ENCODE measurements at places on chromosomes 7 and 10.

DNA sequence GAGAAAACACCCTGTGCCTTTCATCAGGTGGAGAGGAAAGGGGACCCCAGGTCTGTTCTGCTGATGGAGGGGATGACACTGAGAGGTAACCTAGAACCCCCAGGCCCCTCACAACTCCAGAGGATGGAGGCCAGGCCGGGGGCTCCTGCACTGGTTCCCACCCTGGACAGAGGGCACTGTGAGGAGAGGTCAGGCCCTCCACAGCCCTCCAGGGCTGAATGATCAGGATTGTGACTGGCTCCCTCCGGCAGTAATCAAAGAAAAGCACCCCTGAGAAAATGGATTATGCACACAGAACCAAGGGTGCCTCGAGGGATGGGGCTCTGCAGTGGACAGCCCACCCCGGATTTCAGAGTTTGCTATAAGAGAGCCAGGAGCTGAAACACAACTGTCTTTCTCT lies 502.8 kb downstream of the TCERG1L start:
- DNase-seq = no peak

- no peak for DNase-seq
Observed at GRCh38 chr7:111763221-111763801, 201.0 kb upstream of the IMMP2L start.

GRCh38 chr10:94420998-94421528 lies 18.7 kb downstream of the TBC1D12 start:
- DNase-seq = no peak

DNA sequence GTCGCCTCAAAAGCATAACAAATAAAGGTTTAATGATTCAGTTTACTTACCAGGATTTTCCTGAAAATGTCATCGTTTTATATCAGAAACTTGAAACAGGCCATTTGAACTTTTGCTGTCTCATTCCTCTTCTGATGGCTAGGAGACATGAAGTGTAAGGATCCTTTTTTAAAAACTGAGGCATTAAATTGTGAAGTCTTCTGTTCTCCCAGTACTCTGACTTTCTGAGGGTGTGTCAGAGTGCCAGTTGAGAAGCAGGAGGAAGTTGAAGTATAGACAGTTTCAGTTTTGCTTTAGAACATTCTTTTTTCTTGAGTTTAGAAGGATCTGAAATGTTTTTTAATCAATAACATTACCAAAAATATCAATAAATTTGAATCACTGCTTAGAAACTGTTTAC lies at the start of gene SAMD9L:
SAMD9L (minus strand) TSS at position 242 of the 400 bp plus-strand sequence. CDS start 12,414 bp downstream, outside the sequence.
- no peak for DNase-seq

DNA sequence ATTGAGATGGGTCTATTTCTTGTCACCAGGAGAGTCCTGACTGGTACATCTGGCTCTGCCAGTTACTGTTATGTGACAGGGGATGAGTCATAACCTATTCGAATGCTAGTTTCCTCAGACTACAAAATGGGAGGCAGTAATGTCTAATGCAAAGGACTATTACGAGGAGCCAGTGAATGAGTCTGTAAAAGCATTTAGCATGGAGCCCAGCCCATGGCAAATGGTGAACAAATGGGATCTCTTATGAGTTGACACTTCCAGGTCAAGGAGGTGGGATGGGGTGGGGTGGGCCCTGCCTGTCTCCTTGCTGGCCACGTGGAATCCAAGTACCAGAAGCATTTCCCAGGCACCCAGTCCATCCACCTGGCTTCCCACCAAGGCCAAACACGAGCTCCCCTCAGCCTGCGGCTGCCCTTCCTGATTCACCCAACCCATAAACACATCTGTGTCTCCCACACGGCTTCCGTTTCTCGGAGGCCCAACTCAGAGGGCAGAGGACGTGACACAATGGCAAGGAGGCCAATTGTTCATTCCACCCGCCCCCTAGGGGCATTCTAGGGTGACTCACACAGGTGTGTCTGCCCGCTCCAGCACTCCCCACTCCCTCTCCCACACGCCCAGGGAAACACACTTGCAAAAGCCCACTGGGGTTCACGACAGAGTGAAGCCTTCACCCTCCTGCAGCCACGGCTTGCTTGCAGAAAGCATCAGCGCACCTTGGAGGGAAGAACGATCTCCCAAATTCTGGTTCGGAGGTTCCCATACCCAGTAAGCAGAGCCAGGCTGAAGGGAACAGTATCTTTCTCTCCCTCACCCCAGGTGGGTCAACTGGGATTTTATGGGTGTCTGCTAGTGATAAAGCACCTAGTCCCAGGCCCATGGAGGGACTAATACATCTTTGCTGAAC lies 109.8 kb downstream of the SH3PXD2A start:
- DNase-seq = no peak

DNA sequence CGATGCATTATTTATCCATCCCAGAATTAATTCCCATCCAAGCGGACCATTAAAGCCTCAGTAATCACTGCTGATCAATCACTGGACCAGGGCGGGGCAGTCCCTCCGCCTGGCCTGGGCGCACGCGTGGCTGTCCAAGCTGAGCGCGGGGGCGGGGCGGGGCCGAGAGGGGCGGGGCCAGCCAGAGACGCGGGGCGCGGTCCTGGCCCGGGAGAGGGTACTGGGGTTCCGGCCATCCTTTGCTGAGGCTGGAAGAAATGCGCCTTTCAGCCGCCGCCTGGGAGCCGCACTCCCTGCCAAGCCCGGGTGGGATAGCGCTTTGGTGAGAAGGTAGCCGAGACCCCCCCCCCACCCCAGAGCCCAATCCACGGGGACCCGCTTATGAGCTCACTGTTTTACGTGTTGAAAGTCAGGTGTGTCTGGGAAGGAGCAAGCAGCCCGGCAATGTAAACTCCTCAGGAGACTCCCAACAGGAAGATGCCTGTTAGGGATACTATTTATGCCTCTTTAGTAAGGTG lies at the start of gene ARHGAP22:
ARHGAP22 (minus strand) TSS at position 83 of the 518 bp plus-strand sequence. CDS start 277 bp downstream, outside the sequence.
- no peak for DNase-seq

DNA sequence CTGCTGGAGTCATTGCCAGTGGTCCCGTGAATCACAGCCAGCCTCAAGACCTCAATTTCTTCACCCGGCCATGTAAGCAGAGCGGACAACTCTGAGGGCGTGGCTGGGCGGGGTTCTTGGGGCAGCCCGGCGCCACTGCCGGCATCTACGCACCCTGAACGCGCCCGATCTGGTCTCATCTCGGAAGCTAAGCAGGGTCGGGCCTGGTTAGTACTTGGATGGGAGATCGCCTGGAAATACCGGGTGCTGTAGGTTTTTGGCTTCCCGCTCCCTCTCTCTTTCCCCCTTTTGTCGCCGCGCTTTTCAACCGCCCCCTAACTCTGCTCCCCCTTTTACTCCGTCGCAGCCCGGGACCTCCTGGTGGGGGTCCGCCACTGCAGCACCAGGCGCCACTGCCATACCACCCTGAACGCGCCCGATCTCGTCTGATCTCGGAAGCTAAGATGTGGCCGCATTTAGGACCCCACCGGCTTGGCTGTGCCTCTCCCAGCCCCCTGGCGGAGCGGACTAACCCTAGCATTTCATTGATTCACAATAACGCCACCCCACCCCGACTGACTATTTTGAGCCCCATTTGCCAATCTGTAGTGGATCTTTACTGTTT lies 25.3 kb downstream of the GARIN1A start:
- DNase-seq = no peak

DNA sequence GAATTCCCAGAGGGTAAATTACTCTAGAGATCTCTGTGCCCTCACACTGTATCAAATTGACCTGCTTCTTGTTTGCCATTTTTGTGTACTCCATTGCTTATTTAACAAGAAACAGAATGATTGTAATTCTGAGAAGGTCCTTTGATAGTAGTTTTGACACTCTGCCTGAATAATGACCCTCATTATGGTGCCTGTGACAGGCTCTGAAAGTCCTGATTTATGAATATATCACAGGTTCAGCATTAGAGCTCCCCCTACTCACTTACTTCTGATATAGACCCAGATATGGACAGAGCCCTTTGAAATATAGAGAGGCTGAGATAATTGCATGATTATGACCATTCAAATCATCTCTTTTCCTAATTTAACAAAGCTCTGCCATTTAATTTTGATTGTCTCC lies 465.2 kb downstream of the MDFIC start:
- DNase-seq = no peak

DNA sequence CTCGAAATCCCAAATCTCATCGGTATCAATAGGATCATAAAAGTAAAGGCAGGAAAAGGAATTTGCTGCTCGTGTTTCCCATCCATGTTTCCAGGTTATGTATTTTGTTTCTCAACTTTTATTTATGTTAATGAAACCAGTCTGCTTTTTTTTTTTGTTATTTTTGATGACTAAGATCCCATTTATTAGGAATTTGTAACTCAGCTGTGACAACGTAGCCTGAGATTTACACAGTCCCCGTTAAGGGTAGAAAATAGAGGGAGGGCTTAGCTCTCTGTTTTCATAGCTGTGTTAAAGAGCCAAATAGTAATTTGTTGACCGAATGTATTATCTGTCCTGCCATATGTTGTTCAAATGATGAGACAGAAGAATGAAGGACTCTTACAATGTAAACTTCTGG lies 164.0 kb downstream of the MGMT start:
- no peak for DNase-seq

DNA sequence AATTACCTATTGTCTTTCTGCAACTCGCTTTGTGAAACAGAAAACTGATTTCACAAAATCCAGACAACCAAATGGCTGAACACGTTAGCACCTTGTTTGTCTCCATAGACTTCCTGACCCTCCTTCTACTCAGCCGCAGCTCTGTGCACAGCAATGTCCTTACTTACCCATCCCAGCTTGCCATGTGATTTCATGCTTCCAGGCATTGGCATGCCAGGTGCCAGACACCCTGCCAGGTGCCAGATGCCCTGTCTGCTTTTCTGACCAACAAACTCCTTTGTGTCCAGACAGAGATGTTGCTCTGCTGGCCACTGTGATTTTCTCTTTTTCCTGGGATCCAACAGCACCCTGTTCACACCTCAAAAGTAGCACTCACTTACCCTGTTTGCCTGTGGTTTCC lies 16.1 kb upstream of the FAM170B start:
- no peak for DNase-seq

GRCh38 chr7:29254591-29254990 lies 60.0 kb downstream of the CHN2 start:
- no peak for DNase-seq

DNA sequence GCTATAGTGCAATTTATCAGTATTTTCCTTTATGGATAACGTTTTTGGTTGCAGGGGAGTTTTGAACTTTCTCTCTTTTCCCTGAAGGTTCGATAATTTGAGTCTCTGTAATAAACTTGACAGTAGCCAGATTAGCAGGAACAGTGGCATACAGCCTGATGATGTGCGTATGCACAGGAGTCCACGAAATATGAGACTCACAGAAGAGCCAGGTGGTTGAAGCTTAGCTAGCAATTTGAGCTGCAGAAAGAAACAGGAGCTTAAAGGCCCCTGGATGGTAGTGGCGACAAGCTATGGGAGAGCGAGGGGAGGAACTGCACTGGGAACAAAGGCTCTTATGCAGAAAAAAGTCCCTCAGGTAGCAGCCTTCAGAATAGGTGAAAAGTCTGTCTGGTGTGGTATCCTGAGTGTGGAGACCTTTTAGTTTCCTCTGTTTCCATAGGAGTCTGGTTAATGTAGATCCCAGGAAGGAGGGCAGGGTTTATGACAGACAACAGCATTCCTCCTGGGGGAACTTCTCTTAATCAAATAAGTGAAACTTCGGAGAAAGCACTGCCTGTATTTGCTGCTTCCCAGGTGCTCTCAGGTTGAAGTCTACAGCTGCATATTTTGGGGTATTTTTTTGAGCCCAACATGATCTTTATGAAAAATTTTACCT lies 32.7 kb downstream of the FANK1 start:
- no peak for DNase-seq

GRCh38 chr10:120400601-120401000 lies 56.4 kb upstream of the PLPP4 start:
- no peak for DNase-seq

DNA sequence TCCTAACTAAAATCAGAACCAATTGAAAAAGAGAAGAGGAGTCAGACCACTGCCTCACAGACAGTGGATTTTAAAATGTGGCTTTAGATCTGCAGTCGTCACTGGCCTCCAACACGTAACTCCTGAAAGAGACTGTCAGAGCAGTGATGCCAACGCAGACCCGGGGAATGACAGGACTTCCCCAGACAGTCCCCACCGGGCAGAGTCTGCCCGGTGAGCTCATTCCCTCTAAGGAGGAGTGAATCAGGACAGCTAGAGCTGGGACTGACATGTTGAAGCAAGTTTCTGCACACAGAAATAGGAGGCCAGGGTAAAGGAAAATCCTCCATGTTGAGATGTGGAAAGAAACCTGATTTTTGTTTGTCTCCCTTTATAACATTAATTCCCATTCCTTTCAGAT lies 105.0 kb downstream of the TES start:
- peak; percentile 6 for DNase-seq

GRCh38 chr10:96168546-96168945 lies 38.4 kb downstream of the ZNF518A start:
- DNase-seq = no peak

GRCh38 chr7:129855234-129855673 lies 97.5 kb downstream of the UBE2H start:
- DNase-seq = no peak

DNA sequence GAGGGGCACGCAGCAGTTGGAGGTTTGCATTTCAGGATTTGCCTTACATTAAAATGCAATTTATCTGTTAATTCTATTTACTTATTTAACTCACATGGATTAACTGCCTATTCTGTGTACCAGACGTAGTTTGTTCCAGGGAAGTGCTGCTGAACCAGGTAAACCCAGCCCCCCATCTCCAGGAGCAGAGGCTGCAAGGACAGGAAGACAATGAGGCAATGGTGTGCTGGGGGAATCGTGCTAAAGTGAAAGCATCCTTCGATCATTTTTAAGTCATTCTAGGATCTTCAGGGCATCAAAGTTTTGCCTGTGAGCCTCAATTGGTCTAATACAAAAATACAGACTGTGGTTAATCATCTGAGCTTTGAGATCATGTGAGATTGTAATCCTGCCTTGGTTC lies 166.4 kb downstream of the DNAJB6 start:
- DNase-seq = no peak

DNA sequence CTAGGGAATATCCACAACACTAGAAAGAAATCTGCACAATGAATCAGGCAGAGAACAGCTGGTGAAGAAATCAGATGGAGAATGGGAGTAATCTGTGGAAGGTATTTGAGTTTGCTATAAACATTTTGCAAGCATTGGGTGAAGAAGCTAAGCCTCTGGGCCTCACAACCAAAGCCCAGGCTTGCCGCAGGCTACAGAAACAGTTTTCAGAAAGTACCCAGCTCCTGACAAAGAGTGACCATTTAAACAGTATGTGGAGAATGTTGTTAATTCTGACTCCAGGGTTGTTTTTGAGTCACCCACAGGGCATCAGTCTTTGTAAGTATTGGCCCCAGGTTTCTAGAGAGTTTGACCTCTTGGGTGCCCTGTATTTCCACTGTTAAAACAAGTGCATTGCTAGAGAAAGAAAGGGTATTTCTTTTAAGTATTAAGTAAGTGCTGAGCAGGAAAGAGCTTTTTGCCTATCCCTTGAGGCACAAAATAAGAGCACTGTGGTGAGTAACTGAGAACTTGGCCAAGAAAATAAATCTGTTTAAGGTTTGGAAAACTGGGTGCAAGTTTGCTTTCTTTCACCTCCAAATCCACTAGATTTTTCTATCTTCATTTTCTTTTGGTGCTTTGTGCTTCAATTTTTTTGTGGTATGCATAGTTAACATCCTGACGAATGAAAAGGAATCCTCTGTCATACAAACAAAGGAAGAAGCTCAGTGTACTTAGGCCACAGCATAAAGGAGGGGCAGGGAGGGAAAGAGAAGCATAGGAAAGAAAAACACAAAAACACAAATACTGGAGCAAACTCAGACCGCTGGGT lies 691.8 kb downstream of the SUGCT start:
- DNase-seq = no peak
